ENCODE measurements at places on chromosomes 7 and 10.

DNA sequence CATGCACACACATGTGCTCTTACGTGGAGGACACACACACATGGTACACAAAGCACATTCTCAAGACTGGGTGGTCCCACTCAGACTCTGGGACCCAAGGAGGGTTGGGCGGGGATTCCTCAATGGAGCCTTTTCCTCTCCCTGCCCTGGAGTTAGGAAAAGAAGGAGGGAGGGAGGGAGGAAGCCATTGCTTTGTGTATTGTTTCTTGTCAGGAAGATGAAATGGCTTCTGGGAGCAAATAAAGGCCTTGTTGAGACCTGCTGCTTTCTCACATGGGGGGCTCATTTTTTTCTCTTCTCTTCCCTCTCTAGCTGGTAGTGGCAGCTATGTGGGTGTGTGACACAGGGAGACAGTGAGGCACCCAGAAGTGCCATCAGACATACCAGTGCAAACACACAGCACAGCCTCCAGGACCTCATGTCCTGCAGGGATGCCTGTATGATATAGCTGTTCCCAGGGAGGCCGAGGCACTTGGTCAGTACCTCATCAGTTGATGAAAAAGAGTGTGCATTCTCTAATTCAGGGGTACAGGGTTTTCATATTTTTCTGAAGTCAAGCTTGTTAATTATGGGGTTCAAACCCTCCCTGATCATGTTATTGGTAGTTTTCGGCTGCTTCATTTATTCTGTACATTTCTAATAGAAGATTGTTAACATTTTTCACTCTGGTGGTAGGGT, 5.7 kb downstream of the AQP1 start:
- DNase-seq: no peak

DNA sequence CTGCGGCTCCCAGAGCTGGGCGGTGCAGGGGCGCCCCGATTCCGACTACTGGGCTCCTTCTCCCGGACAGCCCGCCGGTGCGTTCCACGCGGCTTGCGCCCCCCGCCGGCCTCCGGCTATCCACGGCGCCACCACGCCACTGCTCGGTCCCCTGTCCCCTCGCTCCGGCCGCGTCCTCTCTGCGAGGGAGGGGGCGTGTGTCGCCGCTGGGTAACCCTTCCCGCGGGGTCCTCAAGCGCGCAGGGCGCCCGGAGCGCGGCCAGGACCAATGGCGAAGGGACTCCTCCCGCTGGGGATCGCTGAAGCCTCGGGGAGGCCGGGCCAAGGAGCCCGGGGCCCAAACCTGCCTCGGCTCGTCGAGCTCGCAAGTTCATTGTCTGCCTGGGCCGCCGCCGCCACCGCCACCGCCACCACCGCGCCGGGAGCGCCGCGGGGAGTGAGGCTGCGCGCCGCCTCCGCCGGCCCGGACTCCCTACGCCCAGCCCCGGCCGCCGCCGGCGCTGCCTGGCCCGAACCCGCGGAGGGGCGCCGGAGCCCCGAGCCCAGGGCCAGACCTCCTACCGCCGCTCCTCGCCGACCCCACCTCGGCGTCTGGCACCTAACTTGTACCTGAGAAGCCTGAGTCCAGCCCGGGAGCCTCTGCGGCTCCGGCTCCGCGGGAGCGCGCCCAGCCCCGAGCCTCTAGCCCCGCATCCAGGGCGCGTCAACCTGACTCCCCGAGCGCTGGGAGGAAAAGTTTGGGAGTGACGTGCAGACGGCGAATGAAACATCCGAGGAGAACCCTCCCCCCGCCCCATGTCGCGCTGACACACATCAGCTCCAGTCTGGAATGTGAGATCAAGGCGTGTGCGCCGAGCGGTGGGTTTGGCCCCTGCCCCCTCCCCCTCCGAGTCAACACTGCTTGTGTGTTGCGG, at the start of gene CHST15:
CHST15 (minus strand) TSS at position 739 of the 914 bp plus-strand sequence. CDS start 47,386 bp downstream, outside the sequence.
- DNase-seq: peak; percentile 0

DNA sequence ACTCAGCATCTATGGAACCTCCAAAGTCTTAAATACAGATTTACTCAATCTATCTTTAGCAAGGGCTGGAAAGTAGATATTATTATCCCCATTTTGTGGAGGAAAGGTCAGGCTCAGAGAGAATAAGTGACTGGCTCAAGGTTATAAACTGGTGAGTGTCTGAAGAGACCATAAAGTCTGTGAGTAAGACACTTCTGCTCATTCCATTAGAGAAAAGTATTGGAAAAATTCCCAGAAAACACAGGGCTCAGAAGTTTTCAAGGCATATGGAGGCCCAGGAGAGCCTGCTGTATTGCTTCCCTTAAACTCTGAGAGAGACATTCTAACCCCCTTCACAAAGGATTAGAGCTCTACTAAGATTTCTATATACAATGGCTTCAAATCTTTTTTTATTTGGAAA, 134.8 kb downstream of the PCDH15 start:
- no peak for DNase-seq

DNA sequence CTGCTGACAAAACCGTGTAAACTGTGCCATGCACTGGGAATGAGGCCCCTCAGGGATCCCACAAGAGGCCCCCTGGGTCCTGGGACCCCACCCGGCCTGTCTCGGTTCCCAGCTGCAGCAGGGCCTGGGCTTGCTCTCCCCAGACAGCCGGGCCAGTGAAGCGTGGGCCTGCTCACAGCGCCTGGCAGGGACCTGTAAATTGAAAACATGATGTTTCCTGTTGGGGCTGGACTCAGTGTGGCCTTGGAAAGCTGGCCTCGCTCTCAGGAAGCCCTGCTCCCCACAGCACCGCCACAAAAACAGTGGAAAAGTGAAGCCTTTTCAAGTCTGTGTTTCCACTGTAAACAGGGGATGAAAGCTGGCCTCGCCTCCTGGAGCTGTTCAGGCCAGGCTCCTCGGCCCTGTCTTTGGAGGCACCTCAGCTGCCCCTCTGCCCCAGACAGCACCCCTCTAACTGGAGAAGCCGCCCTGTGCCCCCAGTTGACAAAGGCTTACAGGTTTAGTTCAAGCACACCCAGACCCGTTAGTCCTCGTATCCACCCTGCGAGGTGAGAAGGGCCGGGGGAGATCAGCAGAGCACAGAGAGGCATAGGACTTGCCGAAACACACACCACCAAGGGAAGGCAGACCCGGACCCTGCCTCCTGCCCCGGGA, 108.3 kb downstream of the ZMIZ1 start:
- no peak for DNase-seq

DNA sequence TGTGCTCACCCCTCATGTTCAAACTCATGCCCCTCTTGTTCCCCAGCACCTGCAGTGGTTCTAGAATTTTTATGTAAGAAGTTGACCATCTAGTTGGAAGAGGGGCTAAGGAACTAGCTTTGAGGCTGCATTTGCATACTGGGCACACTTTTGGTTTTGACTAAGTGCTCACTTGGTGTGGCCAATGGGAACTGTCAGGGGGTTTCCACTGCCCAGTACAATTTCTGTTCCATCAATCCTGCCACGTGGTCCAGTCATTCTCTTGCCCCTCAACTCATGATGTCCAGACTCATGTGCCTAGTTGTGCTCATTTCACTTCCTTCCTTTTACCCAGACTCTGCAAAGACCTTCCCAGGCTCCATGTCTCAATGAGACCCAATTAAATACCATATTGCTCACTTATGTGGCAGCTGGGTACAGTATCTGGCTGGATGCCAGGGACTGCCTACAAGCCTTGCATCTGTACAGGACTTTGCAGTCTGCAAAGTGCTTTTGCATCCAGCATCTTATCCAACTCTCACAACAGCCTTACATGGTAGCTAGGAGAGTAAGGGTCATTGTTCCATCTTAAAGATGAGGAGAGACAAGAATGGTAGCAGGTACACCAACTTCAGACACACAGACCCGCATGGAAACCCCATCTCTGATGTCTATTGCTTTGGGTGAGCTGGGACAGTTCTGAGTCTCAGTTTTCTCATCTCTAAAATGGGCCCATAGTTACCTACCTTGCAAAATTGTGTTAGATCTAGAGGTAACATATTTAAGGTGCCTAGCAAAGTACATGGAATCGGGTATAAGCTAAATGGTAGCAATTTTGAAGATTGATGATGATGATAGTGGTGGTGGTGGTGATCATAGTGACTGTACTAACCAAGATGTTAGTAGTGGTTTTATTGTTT, 30.1 kb upstream of the KCNMA1 start:
- DNase-seq: no peak

GRCh38 chr7:153385502-153385901, 626.0 kb downstream of the ACTR3B start:
- DNase-seq: no peak

GRCh38 chr10:91575044-91575610, 57.7 kb downstream of the PPP1R3C start:
- DNase-seq: no peak

GRCh38 chr10:30166929-30167328, 107.5 kb upstream of the JCAD start:
- no peak for DNase-seq

DNA sequence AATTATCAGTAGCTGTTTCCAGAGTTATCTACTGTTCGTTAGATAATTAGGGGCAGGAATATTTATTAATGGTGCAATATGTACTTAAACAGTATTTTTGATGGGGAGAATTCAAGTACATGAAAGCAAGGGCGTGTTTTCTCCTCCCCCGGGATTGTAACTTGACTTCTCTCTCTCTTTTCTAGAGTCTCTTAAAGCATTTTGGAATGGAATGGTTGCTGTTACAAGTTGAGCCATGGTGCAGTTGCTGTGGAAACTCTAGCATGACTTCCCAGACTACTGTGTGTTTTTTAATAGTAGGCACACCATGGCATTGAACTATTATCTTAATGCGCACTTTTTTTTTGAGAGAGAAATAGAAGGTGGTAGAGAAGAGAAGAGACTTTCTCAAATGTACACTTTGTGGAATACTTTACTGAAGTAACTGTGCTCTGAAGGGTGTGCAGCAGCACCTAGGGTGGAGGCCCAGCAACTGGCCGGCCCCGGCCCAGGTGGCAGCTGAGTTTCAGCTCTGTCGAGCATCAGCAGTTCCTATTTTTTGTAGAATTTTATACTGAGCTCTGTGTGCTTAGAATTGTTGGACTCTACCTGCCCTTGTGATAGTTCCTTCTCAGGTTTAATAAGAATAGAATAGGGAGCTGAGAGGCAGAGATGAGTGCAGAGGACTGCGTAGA, 64.4 kb downstream of the CCNY start:
- DNase-seq: no peak

- DNase-seq: no peak
Measured at GRCh38 chr7:22296916-22297315, 60.0 kb downstream of the RAPGEF5 start.

GRCh38 chr10:122341141-122341810, 33.2 kb upstream of the PLEKHA1 start:
- peak; percentile 11 for DNase-seq

DNA sequence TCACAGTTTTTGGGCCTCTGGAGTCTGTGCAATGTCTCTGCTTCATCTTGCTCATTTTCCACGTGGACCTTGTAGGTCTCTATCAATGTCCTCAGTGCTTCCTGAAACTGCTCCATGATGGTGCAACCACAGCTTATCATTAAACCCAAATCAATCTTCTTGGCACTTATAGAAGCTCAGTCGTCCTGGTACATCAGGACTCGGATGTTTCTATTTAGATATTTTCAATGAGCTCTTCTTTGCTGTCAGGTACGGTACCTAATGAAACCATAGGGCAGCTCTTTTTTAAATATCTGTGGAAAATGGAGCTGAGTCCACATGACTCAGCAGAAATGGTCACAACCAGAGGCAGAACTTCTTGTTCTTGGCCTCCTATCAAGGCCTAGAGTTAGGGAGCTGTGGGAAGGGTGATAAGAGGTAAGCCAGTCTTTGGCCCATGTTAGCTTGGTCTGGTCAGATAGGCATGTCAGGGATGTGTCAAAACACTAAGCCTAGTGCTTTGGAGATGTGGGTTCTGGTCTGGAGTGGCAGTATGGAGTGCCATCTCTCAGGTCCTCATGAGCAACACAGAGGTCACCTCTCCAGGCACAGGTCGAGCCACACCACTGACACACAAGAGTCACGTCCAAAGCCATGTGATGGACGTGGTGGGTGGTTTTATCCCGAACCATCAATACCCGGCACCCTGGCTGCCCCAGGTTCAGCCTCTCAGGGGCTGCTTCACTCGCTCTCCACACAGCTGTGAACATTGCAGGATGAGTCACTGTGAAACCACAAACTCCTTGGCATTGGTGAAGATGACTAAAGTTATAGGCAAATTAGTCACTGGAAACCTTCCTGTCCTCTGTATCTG, 87.0 kb downstream of the TBXAS1 start:
- peak; percentile 95 for DNase-seq

DNA sequence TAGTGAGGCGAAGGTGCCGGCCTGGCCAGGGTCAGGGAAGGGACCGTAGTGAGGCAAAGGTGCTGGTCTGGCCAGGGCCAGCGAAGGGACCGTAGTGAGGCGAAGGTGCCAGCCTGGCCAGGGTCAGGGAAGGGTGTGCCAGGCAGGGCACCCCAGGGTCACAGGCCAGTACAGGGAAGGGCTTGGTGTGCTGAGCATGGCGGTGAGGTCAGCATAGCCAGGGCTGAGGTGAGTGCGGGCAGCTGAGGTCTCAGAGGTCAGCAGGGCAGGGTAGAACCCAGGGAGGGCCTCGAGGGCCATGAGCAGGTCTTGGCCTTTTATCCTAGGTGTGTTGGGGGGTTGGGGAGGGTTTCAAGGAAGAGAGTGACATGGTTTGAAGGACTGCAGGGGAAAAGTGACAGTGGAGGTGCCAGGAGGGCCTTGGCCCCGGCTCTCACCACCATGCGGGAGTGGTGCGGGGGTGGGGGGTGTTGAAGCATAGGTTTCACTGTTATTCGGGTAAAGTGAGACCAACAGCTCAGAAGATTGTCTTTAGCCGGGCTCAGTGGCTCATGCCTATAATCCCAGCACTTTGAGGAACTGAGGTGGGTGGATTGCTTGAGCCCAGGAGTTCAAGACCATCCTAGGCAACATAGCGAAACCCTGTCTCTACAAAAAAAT, 93.3 kb downstream of the CHST15 start:
- no peak for DNase-seq

DNA sequence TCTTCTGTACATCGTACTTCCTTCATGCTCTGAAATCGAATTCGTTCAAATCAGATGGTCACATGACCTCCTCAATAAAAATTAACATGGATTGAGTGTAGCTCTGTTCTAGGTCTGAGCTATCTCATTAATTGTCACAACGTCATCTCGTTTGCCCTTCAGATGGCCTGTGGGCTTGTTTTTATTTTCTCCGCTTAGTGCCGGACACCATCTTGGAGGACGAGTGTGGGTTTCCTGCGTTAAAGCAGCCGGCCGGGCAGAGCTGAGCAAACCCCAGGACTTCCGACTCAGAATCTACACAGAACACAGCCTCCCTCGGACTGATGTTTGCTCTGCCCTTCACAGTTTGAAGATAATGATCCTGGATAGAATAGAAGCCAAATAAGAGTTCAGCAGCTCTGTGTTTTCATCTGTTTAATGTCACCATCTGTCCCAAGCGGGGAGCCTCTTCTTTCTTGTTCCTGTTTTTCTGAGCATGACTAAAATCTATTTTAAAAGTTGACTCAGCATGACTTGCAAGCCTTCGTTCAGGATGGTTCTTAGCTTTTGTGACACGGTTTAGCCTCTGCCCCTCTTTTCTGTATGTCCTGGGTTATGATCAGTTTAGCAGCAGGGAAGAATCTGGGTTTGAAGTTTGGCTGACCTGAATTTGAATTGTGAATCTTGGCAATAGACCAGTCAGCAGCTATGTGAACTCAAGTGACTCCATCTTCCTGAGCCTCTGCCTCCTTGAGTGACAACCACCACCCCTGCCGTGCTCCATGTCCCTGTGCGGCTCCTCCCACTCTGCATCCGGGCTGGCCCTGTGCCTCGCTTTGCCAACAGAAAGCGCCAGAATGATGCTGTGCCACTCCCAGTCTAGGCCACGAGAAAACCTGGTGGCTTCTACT, 30.6 kb upstream of the GALNTL5 start:
- no peak for DNase-seq

All from fibroblast of skin of left quadriceps (primary cell).